Pancreas (tissue), 10 donors: ENCODE measurements at places on chromosomes 1 and 21. TPM values are rescaled to one million over a fixed set of nuclear protein-coding genes. Genes with fewer than 3 reads are reported as not detected.
A peak's percentile ranks its signal among the peaks of the same experiment; 100 is the strongest.

The KRTAP19-3 gene
- total RNA-seq: not detected

The LAMC2 gene
- total RNA-seq: 1.9 TPM

GRCh38 chr1:187146388-187146787 lies 317.6 kb downstream of the PLA2G4A start:
- DNase-seq: no peak

The RGS8 gene
- total RNA-seq: not detected

- no peak for DNase-seq
These were observed 8.3 kb upstream of the TRABD2B start for GRCh38 chr1:48005253-48006117.

- DNase-seq: no peak
These were observed 49.4 kb downstream of the CDCP2 start for GRCh38 chr1:54103414-54103813.

The ASPM gene
- total RNA-seq: 0.25 TPM

- DNase-seq: no peak
These were observed 31.8 kb downstream of the KCNK2 start for GRCh38 chr1:215114154-215114933.

DNA sequence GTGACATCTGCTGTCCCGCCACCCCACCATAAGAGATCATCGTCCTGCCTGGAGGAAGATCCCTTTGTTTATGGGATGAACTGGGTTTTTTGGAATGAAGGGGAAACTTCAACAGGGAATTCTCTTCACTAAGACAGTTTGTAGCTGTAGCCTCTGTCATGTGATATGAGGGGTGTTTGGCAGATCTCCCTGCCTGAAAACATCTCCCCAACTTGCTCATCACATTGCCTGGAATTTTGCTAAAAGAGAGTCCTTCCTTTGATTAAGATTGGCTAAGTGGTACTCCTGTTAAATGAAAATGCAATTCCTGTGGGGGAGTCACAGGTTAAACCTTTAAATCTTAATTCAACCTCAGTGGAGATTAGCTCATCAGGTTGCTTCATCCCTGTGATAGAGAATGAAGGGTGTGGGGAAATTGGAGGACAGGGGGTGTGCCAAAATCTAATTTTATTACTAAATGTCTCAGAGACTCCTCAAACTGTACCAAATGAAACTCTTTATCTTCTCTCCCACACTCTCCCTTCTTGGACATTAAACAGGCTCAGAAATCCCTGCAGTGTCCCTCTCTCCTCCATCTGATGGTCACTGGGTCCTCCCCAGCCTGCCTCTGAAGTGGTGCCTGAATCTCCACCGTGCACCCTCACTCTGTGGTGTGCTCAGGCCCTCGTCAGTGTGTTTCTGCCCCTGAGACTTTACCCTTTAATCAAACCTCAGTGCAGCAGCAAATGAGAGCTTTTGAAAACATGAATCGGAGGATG lies 54.8 kb downstream of the IER5 start:
- DNase-seq: no peak

GRCh38 chr1:17377325-17377953 lies 5.4 kb downstream of the PADI6 start:
- no peak for DNase-seq

- peak; percentile 15 for DNase-seq
These were observed 3.9 kb downstream of the COL18A1 start for GRCh38 chr21:45408801-45409261.
